ENCODE measurements at places on chromosomes 2 and 18.

GRCh38 chr2:234453216-234453615, 43.7 kb downstream of the ARL4C start:
- no peak for DNase-seq

GRCh38 chr2:174606336-174606735, 8.7 kb upstream of the WIPF1 start:
- DNase-seq = no peak

DNA sequence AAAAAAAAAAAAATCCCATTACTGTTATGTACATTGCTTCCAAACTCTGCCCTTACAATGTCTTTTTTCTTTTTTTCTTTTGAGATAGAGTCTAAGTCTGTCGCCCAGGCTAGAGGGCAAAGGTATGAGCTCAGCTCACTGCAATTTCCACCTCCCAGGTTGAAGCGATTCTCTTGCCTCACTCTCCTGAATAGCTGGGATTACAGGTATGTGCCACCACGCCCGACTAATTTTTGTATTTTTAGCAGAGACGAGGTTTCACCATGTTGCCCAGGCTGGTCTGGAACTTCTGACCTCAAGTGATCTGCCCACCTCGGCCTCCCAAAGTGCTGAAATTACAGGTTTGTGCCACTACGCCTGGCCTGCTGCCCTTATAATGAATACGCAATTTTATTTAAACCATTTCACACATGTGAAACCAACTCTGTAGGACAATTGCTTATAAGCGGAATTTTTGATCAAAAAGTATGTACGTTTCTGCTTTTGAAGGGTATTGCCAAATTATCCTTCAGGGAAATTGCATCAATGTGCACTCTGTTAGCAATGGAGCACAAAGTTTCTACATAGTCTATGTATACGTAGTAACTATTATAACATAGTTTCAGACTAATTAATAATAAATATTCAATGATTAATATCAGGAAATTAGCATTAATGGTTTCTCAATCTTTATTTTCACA, 55.7 kb upstream of the ACTR3 start:
- no peak for DNase-seq

DNA sequence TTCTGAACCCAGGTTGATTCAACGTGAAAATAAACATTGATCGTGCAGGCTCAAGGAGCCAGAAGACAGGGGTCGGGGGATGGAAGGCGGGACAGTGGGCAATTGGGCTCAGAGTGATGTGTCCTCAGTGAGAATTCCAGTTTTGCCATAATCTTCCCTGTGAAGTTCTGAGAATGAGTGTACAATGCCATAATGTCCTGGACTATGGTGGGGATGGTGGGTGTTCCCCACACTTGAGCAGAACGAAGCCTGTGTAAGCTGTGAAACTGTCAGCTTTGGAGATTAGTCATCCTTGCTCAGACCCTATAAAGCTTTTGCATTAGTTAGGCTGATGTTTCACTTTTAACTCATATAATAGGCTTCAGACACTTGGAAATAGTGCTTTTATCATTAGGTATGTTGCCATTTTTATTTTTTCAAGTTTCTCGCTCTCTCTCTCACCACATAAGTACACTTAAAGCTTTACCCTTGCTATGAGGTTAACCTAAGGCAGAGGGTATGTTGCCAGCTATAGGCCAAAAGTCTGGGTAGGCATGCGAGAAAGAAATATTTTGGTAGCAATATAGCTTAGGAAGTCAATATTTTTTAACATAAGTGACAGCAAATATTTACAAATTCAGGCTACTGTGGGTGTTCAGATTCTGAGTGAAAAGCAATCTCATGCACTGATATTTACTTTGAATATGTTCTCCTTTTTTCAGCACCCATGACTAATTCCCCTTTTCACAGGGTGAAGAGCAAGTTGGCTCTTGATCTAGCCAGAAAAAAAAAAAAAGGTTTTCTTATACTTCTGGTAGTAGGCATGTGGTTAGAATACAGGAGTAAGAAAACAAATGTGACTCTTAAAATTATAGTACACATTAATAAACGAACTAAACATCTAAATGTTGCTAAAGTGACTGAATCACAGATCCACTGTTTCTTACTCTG, 47.2 kb downstream of the CDC42EP3 start:
- no peak for DNase-seq

- no peak for DNase-seq
Observed at GRCh38 chr2:140257692-140258300, 1477.6 kb upstream of the NXPH2 start.

DNA sequence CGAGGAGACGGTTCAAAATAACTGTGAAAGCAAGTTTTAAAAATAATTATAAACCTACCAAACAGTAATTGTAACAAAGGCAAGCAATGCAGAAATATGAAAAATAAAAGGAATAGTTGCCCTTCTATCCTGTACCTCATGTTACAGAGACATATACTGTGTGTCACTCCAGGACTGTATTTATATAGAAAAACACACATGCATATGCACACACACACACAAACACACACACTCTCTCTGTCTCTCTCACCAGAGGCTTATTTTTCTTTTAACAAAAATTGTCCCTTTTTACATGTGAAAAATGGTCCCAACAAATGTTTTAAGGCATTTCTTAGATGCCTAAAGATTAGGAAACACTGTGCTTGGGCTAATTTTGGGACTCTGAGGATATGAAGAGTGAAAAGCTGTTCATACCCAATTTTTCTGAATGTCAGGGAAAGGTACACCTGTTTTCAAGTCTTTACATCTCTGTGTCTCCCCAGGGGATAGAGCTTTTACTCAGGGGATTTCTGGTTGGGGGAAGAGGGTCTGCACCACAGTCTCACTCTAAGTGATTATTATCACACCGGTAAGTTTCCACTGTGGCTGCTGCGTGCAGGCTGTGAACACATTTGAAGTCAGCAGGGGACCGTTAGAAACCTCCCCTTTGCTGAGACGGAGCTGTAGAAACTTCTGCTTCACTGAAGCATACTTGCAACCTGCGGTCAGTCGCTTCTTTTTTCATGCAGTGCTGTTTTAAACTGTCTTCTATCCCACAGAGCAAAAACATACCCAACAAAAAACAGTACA, 51.4 kb upstream of the SPAG16 start:
- no peak for DNase-seq

GRCh38 chr2:240401781-240402551, 33.5 kb upstream of the GPC1 start:
- DNase-seq = no peak

- DNase-seq = no peak
Observed at GRCh38 chr2:218964041-218964771, 4.7 kb downstream of the CDK5R2 start.

- no peak for DNase-seq
Observed at GRCh38 chr18:62249478-62250097, 62.5 kb downstream of the RELCH start.

DNA sequence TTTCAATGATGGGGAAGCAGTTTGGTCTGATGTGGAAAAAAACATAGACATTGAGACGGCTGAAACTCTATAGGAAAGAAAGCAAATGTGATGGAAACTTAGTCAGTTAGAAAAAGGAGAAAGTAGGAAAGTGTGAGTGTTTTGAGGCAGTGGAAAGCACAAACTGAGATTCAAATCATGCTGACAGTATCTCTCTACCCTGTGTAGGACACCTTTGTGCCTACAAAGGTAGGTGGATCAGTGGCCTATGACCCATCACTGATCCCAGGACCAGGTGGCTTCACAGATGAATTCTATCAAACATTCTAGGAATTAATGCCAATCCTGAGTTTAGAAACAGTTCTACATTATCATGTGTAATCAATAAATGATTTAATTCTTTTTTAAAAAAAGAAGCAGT, 57.1 kb downstream of the CD226 start:
- no peak for DNase-seq

GRCh38 chr2:27531983-27532382, 35.3 kb downstream of the GCKR start:
- no peak for DNase-seq

DNA sequence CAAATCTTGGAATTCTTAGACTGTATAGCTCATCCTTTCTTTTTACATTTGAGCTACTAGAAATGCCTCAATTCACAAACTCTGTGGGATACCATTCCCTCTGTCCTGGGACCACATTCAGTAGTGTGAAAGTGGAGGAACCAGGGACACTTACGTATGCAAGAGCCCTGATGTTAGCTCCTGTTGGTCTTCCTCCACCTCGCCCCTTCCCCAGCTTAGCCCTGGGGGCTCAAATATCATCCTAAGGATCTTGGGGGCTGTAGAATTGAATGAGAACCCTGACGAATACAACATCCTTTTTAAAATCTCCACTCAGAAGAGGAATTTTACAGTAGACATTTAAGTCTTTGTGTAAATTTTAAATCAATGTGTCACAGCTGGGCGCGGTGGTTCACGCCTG, 65.2 kb upstream of the RAPH1 start:
- no peak for DNase-seq

DNA sequence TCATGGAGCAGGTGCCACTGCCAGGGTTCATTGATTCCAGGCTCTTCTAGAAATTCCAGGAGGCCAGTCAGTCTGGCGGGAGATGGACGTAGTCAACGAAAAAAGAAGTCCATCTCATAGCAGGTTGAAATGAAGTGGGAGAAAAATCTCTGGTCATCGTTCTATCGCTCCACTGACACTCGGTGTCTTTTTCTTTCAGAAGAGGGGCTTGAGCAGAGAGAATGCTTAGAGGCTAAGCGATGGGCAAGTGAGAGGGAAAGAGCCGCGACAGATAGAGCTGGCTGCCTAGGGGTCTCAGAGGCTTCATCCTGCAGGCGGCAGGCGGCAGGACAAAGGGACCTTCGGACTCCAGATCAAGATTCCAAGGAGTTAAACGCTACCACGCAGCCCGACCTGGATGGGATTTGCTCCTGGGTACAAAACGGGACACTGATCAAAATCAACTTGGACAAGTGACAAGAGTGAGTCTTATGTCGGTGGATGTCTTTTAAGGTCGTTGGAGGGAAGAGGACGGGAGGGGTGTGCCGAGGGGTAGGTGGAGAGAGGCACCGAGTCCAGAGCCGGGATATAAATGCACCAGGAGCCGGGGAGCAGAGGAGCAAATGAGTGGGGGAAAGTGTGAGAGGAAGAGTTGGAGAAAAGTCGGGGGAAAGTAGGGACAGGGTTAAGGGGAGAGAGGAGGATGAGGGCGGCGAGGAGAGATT, 677 bp upstream of the TMEM178A start:
- DNase-seq = no peak

DNA sequence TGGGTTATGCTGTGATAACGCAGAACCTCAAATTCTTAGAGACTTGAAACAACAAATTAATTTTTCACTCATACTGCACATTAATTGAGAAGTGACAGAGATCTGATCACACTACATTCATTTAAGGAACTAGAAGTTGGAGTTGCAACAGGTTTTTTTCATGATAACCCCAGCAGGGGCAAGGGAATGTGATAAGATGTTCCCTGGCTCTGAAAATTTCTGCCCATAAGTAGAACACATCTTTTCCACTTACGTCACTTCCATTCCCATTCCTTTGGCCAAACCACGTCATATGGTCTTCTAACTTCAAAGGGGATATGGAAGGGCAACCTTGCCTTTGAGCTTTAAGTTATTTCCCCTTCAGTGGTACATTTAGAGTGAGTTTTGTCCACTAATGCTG, 29.7 kb upstream of the PSME4 start:
- no peak for DNase-seq

DNA sequence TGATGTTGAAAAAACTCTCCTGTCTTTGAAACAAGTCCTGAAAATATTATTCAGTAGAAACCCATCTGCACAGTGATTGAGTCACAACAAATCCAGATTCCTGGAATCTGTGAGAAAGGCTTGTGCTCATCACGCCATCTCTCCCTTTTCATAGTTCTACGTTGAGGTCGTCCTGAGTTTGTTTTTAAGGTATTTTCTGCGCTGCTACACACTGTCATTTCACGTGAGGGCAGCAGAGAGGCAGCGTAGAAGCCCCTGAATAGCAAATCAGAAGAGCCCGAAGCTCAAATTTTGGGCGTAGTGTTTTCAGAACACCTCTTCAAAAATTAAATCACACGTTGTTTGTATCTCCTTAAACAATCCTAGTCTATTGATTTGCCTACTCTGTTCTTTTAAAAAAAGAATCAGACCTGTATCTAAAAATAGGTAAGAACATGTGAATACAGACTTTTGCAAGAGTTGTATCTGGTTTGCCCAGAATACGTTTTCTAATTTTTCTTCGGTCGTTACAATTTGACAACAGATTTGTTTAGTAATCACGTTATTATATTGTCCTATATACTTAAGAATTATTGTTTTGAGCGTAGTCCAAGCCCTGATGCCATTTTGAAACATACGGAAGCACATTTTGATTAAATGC, 61.6 kb upstream of the SLC38A11 start:
- no peak for DNase-seq

GRCh38 chr2:156037482-156037881, 295.0 kb downstream of the NR4A2 start:
- DNase-seq = no peak

GRCh38 chr18:56309104-56309503, 329.3 kb downstream of the TXNL1 start:
- no peak for DNase-seq

DNA sequence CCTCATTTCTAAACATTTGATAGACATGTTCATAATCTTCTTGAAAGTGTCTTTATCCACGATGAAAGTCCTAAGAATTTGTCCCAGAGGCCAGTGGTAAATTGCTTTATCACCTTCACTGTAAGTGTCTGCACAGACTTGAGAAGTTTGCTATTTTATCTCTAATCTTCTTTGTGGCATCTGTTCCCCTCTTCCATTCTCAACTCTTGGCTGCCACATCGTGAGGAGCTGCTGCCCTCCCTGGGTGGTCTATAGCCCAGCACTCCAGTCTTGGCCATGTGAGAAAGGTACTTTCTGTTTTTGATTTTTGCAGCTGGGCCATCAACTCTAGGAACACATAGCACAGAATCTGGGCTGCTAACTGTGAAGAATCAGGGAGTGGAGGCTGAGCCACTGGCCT, 45.5 kb downstream of the SLC14A2 start:
- DNase-seq = no peak

DNA sequence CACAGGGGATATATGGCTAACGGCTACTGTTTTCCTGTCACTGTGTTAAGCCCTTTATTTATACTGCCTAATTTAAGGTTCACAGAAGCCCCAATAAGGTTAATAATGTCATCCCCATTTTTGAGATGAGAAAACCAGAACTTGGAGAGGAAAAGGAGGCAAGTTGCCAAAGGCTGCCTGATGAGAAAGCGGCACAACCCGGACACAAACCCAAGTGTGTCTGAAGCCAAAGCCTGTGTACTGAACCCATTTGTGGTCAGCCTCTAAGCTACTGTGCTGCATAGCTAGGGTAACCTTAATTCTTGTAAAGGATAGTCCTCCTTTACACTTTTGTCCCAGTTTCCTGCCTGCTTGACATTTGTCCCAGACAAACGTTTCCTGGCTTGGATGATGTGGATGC, 954.7 kb upstream of the FANCL start:
- no peak for DNase-seq

DNA sequence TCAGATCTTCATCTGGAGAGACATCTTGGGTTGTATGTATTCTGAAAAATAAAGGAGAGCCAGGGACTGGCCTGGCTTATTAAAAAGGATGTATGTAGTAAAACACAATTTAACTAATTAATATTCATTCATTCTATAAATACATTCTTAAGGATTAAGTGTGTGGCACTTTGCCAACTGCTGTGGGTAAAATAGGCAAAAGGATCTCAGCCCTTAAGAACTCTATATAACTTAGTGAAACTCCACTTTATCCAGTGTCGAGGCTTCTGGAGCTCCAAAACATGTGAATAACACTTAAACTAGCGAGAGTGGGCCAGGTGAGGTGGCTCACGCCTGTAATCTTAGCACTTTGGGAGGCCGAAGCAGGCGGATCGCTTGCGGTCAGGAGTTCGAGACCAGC, 7.7 kb upstream of the STK39 start:
- DNase-seq = no peak

GRCh38 chr2:171095014-171095582, 65.6 kb downstream of the TLK1 start:
- no peak for DNase-seq

GRCh38 chr2:147845411-147845971, 662 bp downstream of the ACVR2A start:
- no peak for DNase-seq

Data from cerebellar nuclear complex (tissue), 1 donor.